NCI-H774 (cell line): ENCODE measurements at places on chromosomes 5 and 9.
A peak's percentile ranks its signal among the peaks of the same experiment; 100 is the strongest.

DNA sequence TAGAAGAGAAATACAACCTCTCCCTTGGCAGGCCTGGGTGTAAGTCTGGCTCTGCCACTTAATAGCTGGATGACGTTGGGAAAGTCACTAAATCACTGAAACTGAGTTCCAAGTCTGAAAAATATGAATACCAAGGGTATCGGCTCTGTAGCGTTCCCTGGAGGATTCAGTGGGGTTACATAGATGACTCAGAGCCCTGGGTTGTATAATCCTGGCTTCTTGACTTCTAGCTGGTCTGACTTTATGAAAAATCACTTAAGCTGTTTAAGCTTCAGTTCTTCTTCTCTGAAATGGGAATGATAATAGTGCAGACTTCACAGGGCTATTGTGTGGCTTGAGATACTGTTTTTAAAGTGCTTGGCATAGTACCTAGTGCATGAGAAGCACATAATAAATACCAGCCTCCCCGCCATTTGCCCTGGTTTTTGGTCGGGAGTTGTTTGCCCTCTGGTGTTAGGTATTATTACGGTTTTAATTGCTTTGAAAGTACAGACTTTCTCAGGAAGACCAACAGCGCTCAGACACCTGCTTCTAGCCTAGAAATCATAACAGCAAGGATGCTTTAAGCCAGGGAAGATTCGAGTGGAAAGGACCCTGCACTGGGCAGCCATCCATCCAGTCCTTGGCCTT is 43.0 kb downstream of the CYFIP2 start:
- DNase-seq = no peak

DNA sequence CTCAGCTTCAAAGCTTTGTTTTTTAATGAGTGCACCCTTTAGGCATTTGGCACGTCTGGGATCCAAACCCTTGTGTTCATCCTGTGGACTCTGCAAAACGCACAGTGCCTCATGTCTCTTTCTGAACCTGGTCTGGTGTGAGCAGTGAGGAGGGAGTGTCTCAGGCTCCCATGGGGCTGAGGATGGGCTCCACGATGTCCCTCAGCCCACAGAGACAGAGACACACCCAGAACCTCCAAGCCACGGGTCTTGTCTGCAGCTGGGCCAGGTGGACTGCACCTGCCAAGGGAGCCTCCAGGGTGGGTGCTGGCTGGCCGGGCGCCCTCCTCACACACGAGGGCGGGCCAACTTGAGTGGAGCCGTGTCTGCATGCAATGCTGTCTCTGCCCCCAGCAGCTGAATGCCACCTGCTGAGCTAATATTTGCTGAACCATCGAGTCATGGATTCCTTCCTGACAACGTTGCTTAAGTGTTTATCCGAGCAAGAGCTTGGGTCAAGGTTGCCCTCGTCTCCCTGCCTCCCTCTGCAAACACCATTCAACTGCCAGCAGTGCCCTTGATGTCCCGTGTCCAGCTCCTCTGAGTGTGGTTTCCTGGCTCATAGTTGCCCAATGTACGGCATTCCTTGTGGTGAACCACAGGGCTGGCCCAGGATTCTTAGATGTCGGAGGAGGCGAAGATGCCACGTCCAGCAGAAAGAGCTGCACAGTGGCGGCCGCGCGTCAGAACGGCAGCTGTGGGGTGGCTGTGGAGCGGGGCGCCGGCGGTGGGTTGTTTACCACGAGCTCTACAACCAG is 31.4 kb upstream of the LPCAT1 start:
- DNase-seq = peak; percentile 96

- no peak for DNase-seq
These were observed 19.1 kb downstream of the MRPL36 start for GRCh38 chr5:1780614-1780930.

GRCh38 chr5:80978772-80979317 is 18.7 kb downstream of the RASGRF2 start:
- DNase-seq = no peak

DNA sequence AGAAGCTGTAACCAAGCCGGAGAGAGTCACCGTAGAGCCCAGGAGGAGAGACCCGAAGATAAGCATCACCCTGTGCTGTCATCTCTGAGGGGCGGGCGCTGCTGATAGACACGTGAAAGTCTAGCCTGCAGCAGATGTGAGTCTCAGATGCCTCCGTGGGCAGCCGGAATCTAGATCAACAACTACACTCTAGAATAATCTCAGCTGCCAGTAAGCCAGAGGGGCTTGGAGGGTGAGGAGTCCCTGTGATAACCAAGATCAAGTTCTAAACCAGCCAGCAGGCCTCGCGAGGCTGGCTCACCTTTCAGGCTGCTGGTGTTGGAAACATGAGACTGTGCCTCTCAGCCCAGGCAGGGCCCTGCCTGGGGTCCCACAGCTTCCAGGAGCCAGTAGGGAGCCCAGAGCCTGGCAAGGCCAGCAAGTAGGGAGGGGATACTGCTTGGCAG is 54.1 kb downstream of the DAPK1 start:
- DNase-seq = no peak

DNA sequence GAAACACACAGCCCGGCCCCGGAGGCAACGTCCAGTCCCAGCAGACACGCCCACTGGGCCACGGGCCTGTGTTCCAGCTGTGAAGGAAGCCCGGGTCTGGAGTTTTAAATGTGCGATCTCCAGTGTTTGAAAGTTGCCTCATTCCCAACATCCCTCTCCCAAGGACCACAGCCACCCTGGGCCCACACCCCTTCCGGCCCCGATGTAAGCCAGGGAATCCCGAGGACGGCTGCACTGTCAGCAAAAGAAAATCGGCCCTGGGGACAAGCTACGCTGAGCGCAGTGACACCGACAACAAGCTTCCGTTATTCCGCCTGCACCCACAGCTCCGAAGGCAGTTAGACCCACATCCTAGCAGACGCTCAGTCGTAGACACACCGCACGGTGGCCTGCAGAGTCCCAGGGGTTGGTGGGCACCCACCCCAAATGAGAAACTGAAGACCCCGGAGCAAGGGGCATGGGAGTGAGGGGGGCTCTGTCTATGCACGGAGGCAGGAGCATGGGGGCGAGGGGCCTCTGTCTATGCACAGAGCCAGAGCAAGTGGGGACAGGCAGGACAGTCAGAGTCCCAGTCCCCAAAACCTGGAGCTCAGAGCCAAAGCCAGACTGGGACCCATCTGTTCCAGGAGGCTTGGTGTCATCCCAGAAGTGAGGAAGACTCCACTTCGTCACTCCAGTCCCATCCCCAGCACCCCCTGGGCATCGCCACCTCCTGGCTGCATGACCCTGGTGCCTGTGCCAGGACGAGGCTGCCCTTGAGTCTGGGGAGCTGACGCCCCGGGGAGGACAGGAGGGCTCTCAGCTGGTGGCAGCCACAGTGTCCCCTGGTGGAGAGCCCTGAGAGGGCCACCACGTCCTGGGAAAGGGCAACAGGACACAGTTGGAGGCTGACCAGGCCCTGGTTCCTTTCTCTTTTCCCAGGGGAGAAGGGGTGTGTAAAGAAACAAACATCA is 23.4 kb downstream of the GLT6D1 start:
- DNase-seq = no peak

DNA sequence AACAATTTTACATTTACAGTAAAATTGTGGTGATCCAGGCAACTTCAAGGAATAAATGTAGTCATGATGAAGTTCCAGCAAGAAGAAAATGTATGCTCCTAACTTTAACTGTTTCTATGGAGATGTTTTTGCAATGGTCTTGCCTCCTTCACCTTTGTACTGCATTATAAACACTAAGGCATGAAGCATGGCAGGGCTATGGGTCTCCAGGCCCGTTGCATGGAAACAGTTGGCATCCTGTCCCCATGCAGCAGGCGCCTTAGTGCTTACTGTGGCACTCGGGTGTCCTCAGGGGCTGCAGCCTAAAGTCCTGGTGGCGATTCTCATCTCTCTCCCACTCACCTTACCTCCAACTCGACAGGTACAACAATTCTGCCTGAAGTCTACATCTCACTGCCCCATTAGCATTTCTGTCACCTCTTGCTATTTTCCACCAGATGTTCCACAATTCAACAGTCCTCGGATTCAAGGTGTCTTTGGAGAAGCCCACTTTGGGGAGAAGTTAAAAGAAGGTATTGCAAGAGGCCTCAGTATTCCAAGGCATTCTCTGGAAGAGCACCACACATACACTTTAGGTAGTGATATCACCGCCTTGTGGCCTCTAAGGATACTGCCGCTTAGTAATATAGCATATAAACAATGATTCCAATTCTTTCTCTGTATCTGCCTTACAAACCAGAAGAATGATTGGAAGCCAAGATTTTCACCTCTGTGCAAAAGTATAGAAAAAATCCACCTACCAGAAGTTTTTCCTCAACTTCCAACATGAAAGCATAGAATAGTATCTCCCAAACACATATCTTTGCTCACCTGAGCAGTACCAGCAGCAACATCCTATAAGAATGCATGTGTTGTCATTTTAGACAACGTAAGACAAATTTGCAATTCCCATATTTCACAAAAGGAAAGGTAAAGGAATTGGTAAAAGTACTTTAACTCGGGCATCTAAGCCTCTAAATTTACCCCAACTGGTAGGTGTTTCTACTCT is 5.1 kb downstream of the LIFR start:
- peak; percentile 46 for DNase-seq

GRCh38 chr9:116027951-116028350 is 125.6 kb upstream of the PAPPA start:
- DNase-seq = no peak

- no peak for DNase-seq
These were observed 298.3 kb downstream of the CDK5RAP2 start for GRCh38 chr9:120281665-120282064.

DNA sequence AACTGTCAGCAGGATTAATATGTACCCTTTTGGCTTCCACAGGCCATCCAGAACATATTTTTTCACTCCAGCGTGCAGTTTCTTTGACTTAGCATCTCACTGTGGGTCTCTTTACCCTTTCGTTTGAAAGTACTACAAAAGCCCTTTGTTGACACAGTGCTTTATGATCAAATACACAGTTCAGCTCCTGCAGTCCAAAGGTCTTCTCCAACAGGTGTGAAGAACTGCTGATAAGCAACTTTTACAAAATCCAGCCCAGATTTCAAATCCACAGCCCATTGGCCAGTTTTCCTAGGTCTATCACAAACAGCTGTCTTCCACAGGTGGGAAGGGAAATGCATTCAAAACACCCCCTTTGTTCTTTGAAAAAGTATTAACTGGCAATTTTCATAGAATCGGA is 54.8 kb downstream of the MYO10 start:
- no peak for DNase-seq

GRCh38 chr9:105385381-105385985 is 62.4 kb upstream of the FSD1L start:
- DNase-seq = no peak

- DNase-seq = no peak
These were observed 5.0 kb upstream of the CXXC5 start for GRCh38 chr5:139642891-139643871.

- DNase-seq = no peak
These were observed 118.8 kb upstream of the TNPO1 start for GRCh38 chr5:72697622-72698021.

DNA sequence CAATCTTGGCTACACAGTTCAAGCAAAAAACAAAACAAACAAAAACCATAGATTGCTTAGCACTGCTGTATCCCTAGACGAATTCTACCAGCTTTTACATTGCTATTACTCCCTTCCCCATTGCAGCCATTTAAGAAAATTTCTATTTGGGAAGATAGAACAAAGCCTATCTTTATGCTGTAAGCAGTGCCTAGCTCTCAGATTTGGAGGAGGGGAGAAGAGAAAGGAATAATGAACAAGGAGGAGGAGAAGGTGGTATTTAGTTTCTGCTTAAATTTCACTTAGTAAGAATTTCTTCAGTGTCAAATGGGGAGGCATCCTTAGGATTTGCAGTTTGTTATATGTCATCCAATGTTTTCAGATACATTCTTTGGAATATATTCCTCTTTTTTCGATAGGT is 16.2 kb upstream of the TLE1 start:
- no peak for DNase-seq

DNA sequence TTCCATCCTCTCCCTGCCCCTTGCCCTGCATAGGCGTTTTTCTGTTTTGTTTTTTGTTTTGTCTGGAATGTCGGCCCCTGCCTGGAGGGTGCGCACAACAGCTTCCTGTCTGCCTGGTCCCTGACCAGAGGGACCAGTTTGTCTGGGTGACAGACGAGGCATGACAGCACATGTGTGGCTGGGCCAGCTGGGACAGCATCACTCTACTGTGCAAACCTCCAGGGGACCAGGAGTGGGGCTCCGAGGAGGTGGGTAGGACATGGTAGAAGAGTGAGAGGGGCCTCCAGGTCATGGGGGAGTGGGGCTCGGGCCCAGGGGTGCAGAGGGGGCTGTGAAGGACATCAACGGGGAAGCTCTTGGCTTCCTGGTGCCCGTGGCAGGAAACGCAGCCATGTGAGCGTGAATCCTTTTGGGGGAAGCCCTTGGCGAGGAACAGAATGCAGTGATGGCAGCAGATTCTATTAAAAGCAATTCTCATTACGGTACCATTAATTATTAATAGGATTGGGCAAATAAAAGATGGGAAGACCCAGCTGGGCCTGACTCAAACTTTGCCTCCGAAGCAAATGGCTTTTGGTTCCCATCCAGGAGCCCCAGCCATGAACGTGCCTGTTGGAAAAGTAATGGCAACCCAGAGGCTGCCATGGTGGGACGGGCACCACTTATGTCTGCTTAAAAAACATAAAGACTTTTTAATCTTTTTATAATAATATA is 184.4 kb upstream of the IER5L start:
- no peak for DNase-seq

GRCh38 chr9:3359048-3359692 is 166.6 kb downstream of the RFX3 start:
- no peak for DNase-seq

- DNase-seq = no peak
These were observed 651.9 kb downstream of the DTWD2 start for GRCh38 chr5:118336468-118336867.

DNA sequence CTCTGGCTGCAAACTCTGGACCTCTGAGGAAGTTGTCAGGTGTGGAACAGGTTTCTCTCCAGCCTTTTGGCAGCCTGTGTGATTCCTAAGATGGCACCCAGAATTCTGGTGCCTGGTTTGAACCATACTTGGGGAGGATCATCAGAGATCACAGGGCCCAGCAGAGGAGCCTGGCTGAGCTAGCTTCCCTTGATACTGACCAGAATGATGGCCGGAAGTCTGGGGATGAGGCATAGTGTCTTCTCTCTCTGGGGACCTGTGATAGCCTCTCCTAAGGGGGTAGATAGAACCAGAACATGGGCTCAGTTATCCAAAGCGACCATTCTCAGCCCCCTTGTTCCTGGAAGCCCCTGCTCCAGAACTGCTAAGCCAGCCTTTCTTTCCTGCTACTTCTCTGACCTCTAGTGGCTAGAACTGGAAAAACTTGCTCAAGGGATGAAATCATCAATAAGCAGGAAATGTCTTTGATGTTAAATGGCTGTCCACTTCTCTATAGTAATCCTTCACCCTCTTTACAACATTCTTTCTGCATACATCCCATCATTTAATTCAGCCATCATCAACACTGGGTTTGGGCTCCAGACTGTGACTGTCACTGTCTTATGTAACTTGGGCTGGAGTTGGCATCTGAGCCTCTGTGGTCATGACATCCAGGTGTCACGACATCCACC is 55.1 kb downstream of the C9orf152 start:
- peak; percentile 19 for DNase-seq

GRCh38 chr5:159442206-159442850 is 112.0 kb upstream of the IL12B start:
- no peak for DNase-seq

GRCh38 chr9:112520656-112521055 is 34.0 kb downstream of the KIAA1958 start:
- no peak for DNase-seq
